ENCODE measurements at places on chromosomes 6 and 20.

DNA sequence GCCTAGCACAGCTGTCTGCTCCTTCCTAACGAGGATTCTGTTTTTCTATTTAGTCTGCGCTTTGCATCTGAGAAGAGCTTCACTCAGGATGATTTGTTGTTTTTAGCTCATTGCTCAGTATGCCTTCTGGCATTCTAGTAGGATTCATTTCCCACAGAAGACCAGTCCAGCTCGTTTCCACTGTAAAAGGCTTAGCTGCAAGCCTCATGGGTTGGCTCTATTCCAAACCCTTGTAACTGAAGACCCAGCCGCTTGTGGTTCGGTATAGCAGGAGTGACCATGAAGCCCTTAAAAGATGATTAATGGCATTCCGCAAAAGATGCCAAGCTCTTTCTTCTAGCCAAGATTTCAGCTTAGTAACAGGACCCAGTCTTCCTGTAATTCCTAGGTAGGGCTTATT, 7.2 kb downstream of the ADGRF1 start:
- no peak for DNase-seq

DNA sequence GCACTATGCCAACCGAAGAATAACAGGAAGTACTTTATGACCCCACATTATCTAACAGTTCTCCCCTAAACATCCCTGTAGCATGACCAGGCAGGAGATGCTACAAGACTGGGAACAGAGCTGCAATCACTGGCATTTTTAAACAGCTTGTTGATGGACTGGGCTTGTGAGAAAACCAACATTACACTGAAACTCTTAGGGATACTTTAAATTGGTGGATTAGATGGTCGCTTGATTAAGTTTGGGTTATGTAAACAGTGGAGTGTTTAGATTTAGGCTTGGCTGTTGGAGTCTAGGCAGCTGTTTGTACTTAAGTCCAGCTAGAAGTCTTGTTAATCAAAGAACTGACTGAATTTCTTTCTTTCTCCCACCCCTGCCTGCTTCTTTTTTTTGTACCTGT, 234.1 kb upstream of the BMP2 start:
- DNase-seq = no peak

- no peak for DNase-seq
These were observed 175.8 kb upstream of the RALGAPA2 start for GRCh38 chr20:20888266-20888656.

GRCh38 chr6:73579851-73580246, 59.0 kb upstream of the EEF1A1 start:
- no peak for DNase-seq

DNA sequence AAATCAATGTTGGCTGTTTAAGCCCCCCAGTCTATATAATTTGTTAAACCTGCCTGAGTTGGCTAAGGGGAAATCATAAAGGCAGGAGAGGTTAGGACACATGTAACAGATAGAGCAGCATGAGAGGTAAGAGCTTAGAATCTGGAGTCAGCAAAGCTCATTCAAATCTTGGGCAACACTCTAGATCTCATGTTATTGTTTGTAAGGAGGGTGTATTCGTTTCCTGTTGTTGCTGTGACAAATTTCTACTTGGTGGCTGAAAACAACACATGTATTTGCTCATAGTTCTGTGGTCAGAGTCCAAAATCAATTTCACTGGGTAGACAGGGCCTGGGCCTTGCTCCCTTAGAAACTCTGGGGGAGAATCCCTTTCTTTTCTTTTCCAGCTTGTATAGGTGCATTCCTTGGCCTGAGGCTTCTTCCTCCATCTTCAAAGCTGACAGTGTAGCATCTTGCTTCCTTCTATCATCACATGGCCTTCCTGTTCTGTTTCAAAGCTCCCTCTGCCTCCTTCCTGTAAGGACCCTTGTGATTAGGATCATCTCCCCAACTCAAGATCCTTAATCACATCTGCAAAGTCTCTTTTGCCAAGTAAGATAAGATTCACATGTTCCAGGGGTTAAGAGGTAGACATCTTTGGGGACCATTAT, 4.4 kb downstream of the LY86 start:
- DNase-seq = no peak

- DNase-seq = no peak
These were observed 58.7 kb downstream of the RALY start for GRCh38 chr20:34052414-34052813.

- DNase-seq = no peak
These were observed 52.2 kb downstream of the ADGB start for GRCh38 chr6:146650799-146651481.

GRCh38 chr20:2883726-2884637, 10.7 kb downstream of the PTPRA start:
- DNase-seq = no peak

GRCh38 chr6:14274546-14275492, 157.2 kb downstream of the CD83 start:
- DNase-seq = no peak

Data from aorta (tissue), 5 donors.